ENCODE measurements at places on chromosomes 2 and 18. TPM values are rescaled to one million over a fixed set of nuclear protein-coding genes. Genes with fewer than 3 reads are reported as not detected.

Gene NR4A2
- total RNA-seq, result 10.0 TPM

DNA sequence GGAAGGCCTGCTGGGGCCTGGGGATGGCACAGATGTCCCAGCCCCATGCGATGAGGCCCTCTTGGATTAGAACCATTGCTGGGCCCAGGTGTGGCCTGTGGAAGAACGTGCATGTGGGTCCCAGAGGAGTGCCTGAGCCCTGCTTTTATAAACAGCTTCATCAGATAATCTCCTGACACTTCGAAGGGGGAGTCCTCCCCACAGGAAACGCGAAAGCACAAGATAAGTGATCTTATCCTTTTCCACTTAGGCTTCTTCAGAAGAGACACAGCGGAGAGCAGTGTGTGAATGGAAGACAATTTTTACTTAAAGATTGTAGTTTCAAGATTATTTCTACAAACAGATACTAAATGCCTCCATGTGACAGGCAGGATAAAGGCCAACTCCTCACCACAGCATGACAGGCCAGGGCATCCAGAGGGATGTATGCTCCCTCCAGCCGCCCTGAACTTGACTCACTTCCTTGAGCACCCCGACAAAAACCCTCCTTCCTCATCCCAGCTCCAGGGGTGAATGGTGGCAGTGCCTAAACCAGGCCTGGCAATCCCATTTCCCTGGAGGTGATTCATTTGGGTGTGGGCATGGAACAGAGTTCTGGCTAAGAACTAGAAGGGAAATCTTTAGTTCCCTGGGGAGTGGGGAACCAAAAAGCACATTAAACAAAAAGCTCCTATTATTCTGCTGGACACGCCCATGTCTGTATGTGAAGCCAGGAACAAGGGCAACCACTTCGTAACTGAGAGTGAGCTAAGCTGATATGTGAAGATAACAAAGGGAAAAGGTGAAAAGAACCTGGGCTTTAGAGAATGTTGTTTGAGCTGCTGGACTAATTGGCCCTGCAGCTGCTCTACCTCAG is 56.2 kb upstream of the TMEM163 start:
- no peak overlapping the region for H3K4me3 ChIP-seq
- no peak for DNase-seq
- H3K4me1 ChIP-seq, result peaks cover 8% of the 10 kb centered on the region
- no peaks in the 10 kb centered on the region for H3K36me3 ChIP-seq
- no peaks in the 10 kb centered on the region for H3K27me3 ChIP-seq
- H3K27ac ChIP-seq, result no peak overlapping the region

DNA sequence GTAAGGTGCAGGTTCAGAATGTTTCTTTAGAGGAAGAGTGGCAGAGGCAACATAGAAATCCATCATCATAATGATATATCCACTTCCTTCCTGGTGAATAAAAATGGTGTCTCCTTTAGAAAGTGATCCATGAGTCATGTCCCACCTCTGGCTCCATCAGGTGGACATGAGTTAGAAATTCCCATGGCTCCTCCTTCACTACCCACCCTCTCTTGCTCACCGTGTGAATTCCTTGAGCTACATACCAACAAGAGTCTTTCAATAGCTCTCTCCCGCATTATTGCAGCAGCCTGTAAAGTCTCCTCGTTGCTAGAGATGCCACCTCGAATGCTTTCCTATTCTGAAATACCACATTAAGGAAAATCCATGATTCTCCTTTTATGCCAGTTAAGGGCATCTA is 317.6 kb downstream of the LNPK start:
- H3K4me1 ChIP-seq, result no peaks in the 10 kb centered on the region
- no peak overlapping the region for H3K27ac ChIP-seq
- peaks cover 10% of the 10 kb centered on the region for H3K27me3 ChIP-seq
- H3K4me3 ChIP-seq, result no peak overlapping the region
- no peak for DNase-seq

Gene CD302
- total RNA-seq, result 0.56 TPM

GRCh38 chr18:7521226-7521856 is 45.8 kb upstream of the PTPRM start:
- no peaks in the 10 kb centered on the region for H3K4me1 ChIP-seq
- no peaks in the 10 kb centered on the region for H3K36me3 ChIP-seq
- no peak overlapping the region for H3K4me3 ChIP-seq

DNA sequence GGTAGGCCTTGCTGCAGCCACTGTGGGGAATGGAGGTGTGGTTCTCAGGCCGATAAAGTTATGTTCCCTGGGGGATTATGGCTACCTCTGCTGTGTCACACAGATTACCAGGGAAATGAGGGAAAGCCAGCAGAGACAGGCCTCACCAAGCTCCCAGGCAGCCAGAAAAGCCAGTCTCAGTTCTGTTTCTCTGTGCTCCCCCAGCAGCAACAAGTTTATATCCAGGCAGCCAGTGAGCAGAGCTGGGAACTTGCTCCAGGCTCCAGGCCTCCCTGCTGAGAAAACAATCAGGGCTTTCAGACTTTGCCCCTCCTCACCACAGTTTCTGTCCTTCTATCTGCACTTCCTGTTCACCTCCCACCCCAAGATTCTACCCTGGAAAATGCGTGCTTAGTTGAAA is 596.6 kb upstream of the GYPC start:
- no peak for DNase-seq
- no peak overlapping the region for H3K4me3 ChIP-seq
- no peaks in the 10 kb centered on the region for H3K27me3 ChIP-seq

Gene SCN2A
- not detected for total RNA-seq

DNA sequence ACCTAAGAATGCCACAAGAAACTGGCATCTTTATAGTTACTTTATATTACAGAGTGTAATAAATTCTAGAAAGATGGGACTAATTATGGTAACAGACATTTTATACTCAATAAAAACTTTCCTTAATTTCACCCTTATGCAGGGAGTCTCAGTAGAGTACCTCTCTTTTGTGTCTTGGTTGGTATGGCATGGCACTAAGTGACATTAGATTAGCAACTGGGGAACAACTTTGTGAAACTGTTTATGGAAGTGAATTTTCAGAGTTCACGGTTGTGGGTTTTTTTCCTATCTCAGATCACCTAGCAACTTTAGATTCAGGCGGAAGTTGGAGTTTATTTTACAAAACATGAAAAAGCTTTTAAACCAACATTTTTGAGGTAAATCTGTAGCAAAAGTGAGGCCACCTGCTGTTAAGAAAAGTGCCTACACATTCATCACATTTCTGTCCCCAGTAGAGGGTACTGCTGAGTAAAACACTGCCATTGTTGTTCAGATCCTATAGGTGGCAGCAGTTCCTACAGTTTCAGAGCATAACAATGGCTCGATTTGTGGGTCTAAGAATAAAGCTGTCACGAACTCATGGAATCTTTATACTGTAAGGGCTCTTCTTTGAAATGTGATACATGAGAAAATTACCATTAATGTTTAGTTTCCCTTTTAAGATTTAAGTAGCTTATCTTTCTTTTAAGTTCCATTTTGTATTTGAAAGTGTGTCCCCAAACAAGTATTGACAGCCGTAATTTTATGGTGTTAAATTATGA is 117.6 kb downstream of the CAMKMT start:
- H3K27ac ChIP-seq, result no peak overlapping the region
- H3K36me3 ChIP-seq, result no peaks in the 10 kb centered on the region
- no peak overlapping the region for H3K4me3 ChIP-seq
- DNase-seq, result peak; percentile 19

GRCh38 chr2:144519934-144520731 is at the start of gene ZEB2:
TSS of gene ZEB2 (minus strand) at chr2:144520119. CDS start at chr2:144517350, 2,769 bp downstream.
- H3K4me3 ChIP-seq, result no peak within 1 kb of the TSS
- peaks cover 2% of the 10 kb centered on the region for H3K36me3 ChIP-seq
- DNase-seq, result peak; percentile 56
- H3K27me3 ChIP-seq, result peaks cover 38% of the 10 kb centered on the region
- H3K4me1 ChIP-seq, result peaks cover 23% of the 10 kb centered on the region

DNA sequence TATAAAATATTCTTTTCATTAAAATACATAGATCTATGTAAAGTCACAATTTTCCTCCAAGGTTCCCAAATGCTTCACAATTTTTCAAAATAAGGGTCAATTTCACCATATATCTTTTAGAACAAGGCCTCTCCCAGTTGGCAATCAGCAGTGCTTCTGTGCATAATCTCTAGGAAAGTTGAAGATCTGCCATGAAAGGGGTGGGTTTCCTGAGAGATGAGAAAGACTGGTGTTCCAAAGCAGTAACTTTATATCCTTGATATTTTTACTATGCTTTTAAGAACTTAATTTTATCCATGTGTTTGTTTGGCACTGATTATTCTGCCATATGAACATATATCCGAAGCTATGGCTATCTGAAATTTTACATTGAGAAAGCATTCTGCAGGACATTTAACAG is 199.4 kb upstream of the CYP26B1 start:
- H3K27ac ChIP-seq, result no peak overlapping the region
- DNase-seq, result no peak
- H3K27me3 ChIP-seq, result no peaks in the 10 kb centered on the region

DNA sequence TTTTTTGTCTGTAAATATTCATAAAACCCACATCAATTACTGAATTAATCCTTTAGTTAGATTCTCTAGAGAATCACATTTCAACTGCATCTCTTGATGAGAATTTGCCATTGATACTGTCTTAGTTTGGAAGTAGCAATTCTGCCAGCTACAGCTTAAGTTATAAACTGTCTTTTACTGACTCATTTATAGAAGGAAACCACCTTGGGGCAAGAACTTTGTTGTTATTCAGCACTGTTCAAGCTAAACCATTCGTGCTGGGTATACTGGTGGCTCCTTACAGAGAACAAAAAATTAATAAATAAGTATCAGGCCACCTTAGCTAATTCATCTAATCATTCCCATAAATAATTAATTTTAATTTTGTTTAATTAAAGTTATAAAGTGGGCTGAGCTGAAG is 1082.6 kb upstream of the CELF4 start:
- H3K4me1 ChIP-seq, result no peaks in the 10 kb centered on the region
- H3K27me3 ChIP-seq, result no peaks in the 10 kb centered on the region
- no peaks in the 10 kb centered on the region for H3K36me3 ChIP-seq
- H3K4me3 ChIP-seq, result no peak overlapping the region

GRCh38 chr2:119462574-119462973 is 30.9 kb downstream of the TMEM37 start:
- no peaks in the 10 kb centered on the region for H3K27me3 ChIP-seq
- H3K27ac ChIP-seq, result no peak overlapping the region
- no peak overlapping the region for H3K4me3 ChIP-seq
- DNase-seq, result no peak

DNA sequence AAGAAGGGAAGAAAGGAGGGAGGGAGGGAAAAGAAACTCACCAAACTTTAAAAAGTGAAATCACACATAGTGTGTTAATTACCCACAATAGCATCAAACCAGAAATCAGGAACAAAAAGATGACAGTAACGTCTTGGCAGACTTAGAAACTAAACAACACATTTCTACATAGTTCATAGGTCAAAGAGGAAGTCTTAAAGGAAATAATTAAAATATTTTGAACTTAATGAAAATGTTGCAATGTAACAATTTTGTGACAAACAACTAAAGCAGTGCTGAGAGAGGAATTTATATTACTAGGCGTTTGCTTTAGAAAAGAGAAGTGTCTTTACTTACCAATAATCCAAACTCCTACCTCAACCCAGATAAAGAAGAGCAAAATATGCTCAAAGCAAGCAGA is 505.0 kb upstream of the ID2 start:
- H3K4me3 ChIP-seq, result no peak overlapping the region
- H3K4me1 ChIP-seq, result no peaks in the 10 kb centered on the region
- no peak overlapping the region for H3K27ac ChIP-seq
- peaks cover 4% of the 10 kb centered on the region for H3K36me3 ChIP-seq
- no peak for DNase-seq

- no peak overlapping the region for H3K4me3 ChIP-seq
- no peaks in the 10 kb centered on the region for H3K36me3 ChIP-seq
- H3K27ac ChIP-seq, result no peak overlapping the region
- H3K4me1 ChIP-seq, result peaks cover 10% of the 10 kb centered on the region
- H3K27me3 ChIP-seq, result peaks cover under 1% of the 10 kb centered on the region
Measured at GRCh38 chr18:45006934-45007333, 326.2 kb downstream of the SETBP1 start.

DNA sequence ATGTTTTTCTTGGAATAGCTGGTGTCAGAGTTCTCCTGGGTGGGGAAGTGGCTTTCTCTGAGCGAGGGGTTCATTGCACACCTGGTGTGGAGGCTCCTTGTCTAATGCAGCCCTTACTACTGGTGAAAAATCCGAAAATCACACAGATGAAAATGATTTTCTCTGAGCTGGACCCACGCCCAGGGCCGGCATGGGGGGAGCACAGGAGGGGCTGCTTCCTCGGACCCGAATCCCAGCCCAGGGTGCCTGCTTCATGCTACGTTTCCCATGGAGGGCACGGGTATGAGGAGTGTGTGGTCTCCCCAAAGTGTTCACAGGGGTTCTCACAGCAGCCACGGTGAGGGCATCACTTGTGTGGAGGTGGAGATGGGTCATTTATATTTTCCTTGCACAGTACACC is 288.0 kb upstream of the HDAC4 start:
- no peaks in the 10 kb centered on the region for H3K36me3 ChIP-seq
- no peak overlapping the region for H3K4me3 ChIP-seq
- no peak for DNase-seq
- H3K4me1 ChIP-seq, result no peaks in the 10 kb centered on the region
- no peak overlapping the region for H3K27ac ChIP-seq

Gene BMP10
- not detected for total RNA-seq

DNA sequence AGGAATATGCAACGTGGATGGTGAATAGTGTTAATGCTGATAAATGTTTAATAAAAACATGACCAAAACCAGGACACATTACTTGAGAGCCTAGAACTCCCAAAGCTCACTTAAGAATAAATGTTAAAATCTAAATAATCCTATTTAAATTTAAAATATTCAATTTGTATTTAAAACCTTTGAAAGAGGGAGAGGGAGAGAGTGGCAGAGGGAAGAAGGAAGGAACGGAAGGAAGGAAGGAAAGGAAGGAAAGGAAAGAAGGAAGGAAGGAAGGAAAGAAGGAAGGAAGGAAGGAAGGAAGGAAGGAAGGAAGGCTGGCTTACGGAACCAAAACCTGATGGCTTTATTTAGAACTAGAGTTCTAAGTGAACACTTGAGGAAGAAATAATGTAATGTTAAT is 324.1 kb upstream of the SYT4 start:
- no peak overlapping the region for H3K4me3 ChIP-seq
- DNase-seq, result no peak
- H3K27ac ChIP-seq, result no peak overlapping the region
- H3K36me3 ChIP-seq, result no peaks in the 10 kb centered on the region
- H3K4me1 ChIP-seq, result no peaks in the 10 kb centered on the region
- no peaks in the 10 kb centered on the region for H3K27me3 ChIP-seq

Gene PRPF40A
- 138 TPM for total RNA-seq

Gene NAT8
- not detected for total RNA-seq

GRCh38 chr2:85399183-85399455 is 11.0 kb downstream of the CAPG start:
- no peak overlapping the region for H3K4me3 ChIP-seq
- peaks cover 8% of the 10 kb centered on the region for H3K36me3 ChIP-seq
- H3K27ac ChIP-seq, result no peak overlapping the region
- H3K4me1 ChIP-seq, result peaks cover 5% of the 10 kb centered on the region
- no peaks in the 10 kb centered on the region for H3K27me3 ChIP-seq

- no peak overlapping the region for H3K4me3 ChIP-seq
- H3K27me3 ChIP-seq, result no peaks in the 10 kb centered on the region
- DNase-seq, result no peak
- peak overlapping the region; percentile 48 for H3K27ac ChIP-seq
- peaks cover 17% of the 10 kb centered on the region for H3K4me1 ChIP-seq
Measured at GRCh38 chr18:21629089-21629832, 17.1 kb downstream of the SNRPD1 start.
